ENCODE measurements at places on chromosomes 3 and 15.

DNA sequence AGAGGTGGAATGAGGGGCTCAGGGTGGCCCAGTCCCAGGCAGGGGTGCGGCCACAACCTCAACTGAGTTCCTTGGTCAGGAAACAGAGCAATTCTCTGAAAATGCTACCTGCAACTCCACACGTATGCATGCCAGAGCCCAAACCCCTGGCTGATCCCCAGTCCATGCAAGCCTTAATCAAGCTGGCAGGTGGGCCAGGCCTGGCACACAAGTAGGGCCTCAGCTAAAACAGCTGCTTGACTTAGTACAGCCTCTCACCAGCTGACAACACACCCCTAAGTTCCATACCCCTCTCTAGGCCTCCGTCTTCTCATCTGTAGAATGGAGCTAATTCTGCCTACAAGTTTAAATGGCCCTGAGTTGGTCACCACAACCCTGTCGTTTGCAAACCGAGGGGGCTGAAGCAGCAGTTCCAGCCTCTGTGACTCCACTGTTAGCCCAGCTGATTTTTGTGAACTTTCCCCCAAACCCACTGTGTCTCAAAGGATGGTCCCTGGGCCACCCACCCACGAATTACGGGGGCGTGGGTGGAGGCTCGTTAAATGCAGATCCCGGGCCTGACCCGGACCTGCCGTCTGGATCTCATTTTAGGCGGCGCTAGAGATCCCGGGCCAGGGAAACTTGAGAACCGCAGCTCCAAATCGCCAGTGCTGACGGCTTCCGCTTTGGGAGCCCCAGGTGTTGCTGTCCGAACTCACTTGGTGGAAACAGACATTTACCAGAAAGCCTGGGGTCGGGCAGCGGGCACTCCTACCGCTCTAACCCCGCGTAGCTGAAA, 927 bp downstream of the CHDH start:
- no peak for DNase-seq

GRCh38 chr3:14123308-14124222, 1.1 kb downstream of the CHCHD4 start:
- DNase-seq = no peak

DNA sequence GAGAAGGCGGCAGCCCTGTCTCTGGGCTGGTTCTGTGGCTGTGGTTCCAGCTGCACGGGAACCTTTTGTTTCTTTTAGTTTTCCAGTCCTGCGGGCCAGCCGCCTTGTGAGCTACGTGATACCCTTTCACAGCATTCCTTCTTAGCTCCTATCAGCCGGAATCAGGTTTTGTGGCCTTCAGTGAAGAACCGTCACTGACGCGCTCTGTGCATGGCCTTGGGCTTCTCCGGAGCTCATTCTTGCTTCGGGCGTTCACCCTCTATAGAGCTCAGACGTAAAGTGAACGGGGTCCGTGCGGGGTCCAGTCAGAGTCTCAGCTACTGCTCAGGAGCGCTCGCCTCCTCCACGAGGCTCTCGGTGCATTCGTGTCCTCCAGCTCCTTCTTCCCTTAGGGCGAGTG, 166.7 kb downstream of the FAM43A start:
- no peak for DNase-seq

DNA sequence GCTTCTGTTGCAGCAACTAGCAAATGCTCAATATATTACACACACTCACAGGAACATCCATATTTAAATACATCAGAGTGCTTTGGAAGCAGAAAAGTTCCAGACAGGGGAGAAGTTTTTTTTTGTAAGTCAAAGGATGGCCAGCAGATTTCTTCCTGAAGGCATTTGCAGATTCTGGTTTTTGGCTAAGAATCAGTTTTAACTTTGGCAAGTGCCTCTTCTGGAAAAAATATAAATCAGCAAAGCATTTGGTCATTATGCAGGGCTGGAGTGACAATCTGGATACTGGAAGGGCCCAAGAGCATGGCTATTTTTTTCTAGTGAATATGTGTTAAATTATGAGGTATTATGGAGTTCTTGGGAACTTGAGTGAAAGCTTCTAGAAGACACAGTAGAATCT, 495.3 kb upstream of the ARPP21 start:
- no peak for DNase-seq
